ENCODE measurements at places on chromosomes 2 and 18.

GRCh38 chr18:52481116-52481515 is 141.1 kb downstream of the DCC start:
- DNase-seq = no peak

- no peak for DNase-seq
Measured at GRCh38 chr2:95012881-95013550, 12.5 kb upstream of the MAL start.

DNA sequence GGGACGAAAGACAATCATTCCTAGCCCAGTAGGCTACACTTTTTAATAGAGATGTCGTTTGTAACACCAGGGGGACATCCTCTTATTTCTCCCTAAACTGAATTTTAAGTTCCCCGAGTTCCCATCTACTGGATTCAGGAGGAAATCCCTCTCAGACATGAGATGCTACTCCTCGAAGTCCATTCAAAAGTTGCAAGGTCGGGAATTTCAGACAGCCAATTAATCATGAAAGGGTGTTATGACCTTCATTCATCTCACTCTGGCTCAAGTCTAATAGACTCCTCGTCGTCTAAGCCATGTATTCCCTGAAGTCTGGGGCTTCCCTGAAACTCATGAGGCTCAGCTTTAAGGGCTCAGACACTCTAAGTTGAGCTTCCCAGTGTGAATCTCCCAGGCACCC is 1.2 kb upstream of the DSC3 start:
- no peak for DNase-seq

- DNase-seq = no peak
Measured at GRCh38 chr2:40292291-40292690, 159.6 kb downstream of the SLC8A1 start.

GRCh38 chr18:49738721-49739120 is 74.6 kb downstream of the ACAA2 start:
- no peak for DNase-seq

DNA sequence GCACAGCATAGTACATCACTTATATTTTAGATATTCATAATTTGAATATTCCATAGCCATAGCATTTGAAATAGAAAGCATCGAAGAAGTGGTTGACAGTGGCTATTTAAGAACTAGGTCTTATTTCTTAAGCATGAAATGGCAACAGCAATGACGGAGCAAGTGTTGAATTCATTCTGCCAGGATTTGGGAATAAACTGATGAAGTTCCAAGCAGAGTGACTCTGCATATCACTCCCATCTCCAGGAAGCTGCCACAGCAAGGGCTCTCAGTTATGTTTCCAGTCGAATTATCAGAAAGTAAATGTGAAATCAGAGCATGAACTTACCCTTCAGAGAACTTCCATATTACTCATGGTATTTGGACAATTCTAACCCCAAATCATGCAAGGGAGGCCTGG is 208.1 kb downstream of the IKZF2 start:
- no peak for DNase-seq

- no peak for DNase-seq
Measured at GRCh38 chr18:43830947-43831346, 553.7 kb upstream of the SYT4 start.

DNA sequence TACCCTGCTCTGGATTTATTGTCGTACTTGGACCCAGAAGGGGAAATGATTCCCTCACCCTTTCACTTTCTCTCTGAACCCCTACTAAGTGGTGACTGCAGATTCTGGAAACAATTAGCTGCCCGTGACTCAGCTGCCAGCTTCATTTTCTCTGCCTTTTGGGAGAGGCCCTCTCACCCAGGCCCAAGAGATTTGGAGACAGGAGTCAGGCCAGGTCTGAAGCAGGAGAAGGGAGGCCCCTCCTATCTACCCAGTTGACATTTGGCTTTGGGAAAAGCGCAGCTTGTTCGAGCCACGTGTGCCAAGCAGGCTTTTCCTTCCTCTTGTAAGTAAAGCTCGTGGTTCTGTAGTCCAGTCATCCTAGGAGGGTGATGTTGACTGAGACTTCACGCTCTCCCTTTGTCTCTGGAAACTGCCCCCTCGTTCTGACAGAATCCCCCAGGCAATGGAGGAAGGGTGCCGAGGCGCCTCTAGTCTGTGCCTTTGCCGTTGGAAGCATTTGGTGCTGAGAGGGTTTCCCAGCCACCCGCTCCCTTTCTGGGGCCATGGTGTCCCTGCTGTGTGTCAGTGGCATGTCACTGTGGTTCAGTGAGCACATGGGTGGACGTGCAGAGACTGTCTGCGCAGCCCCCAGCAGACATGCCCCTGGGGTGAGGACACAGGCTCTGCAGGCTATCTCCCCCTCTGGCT is 8.6 kb downstream of the OXER1 start:
- DNase-seq = no peak

GRCh38 chr2:23468474-23469141 is 83.6 kb downstream of the KLHL29 start:
- DNase-seq = no peak

DNA sequence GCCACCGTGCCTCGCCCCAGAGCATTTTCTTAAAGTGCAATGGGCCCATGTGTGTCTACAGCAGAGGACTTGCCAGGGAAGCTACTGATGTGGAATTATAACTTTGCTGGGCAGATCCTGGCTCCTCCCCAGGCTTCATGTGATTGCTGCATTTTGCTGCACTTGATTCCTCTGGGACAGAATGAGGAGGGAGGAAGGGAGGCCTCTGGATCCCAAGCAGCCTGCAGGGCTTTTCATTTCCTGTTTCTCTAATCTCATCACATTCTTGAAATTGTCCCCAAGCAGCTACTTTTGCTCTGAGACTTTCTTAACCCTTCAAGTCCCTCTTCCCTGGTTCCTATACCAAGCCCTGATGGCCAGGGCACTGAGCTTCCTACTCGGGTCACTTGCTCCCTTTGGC is 134.4 kb upstream of the SEC11C start:
- no peak for DNase-seq

GRCh38 chr2:225694664-225695063 is 295.2 kb downstream of the NYAP2 start:
- no peak for DNase-seq

- no peak for DNase-seq
Measured at GRCh38 chr2:11411768-11412448, 54.1 kb downstream of the E2F6 start.

DNA sequence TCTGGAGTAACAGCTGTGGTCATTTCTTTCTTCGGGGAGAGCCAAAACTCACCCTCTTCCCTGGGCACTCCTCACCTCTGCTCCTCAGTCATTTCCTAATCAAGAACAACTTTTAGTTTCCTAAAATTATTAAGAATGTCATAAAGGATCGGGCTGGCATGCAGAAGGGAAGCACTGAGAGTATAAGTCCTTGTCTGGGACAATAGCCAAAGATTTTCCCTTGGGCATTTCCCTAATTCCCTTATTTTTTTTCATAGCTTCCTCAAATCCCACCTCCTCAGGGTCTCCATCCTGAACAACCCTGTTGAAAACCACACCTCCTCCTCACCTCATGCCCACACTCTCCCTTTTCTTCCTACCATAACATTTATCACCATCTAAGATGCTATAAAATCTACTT is 115.0 kb downstream of the MREG start:
- no peak for DNase-seq

- no peak for DNase-seq
Measured at GRCh38 chr2:112483042-112483473, 1.1 kb downstream of the TTL start.

DNA sequence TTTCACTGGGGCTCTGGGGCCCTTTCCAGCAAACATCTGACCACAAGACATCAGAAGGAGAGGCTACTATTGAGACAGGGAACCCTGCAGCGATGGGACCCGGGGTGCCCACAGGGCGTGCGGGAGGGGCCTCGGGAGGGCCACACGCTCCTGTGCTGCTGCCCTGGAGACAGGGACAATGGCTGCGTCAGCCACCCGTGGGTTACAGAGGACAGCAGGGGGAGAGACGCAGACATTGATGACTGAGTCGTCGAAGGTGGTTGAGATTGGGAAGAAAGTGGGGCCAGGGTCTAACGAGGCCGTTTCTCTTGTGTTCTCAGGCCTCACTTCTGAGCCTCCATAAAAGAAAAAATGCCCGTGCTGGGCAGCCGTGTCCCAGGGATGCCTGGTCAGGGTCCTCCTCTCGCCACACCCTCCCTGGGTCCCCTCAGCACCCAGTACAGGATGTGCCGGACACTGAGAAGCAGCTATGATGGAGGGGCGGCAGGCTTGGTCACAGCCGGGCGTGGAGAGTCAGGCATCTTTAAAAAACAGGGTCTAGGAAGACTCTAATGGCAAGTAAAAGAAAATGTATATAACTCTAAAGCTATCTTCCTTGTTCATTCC is 73.9 kb downstream of the NDUFA10 start:
- DNase-seq = no peak

GRCh38 chr18:42576124-42576523 is 539.4 kb downstream of the RIT2 start:
- no peak for DNase-seq

GRCh38 chr2:32485399-32485798 is 128.6 kb downstream of the BIRC6 start:
- no peak for DNase-seq

DNA sequence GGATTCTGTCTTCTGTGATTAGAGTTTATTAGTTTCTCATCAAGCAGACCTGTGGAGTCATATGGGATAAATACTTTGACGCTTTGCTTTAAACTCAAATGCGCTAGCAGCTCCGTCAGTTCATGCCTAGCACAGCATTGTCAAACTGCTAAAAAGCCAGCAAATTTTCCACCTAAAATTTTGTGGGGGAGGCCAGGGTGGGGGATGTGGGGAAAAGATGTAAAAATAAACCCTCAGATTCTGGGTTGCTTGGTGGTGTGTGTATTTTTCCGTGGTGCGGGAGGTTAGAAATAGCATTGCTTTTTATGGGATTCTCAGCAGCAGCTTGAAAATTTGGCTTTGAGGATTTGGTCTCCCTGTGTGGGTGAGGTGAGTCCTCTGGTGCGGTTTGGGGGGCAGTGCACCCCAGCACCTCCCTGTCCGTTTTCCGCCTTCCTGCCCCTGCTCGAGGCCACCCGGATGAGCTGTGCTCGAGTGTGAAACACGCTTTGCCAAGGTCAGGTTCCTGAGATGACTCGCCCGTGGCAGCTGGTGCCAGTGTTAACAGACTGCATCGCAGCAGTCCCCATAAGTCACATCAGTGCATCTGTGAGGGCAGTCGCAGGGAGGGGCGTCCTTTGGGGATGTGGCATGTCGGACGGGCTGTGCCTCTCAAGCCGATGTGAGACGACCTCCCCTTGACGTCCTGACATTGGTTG is 65.9 kb downstream of the LDLRAD4 start:
- DNase-seq = no peak

- DNase-seq = no peak
Measured at GRCh38 chr2:157980020-157980419, 103.9 kb upstream of the ACVR1 start.

DNA sequence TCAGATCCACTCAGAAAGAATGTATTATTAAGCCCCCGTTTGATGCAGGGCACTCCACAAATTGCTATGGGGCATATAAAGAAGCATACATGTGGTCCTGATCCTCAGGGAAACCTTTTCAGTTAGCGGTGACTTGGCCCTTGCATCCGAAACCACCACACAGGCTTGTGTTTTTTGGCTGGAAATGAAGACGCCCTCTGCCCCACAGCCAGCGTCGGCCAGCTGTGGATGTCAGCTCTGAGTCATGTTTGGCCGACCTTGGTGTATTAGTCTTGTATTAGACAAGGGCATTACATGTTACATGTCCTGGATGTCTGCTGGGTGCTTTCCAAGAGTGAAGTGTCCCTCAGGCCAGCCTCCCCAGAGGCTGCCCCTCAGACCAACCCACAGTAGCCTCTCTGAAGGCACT is 107.6 kb upstream of the MAP3K20 start:
- DNase-seq = no peak

- DNase-seq = no peak
Measured at GRCh38 chr2:100959225-100959880, 42.7 kb upstream of the RPL31 start.

DNA sequence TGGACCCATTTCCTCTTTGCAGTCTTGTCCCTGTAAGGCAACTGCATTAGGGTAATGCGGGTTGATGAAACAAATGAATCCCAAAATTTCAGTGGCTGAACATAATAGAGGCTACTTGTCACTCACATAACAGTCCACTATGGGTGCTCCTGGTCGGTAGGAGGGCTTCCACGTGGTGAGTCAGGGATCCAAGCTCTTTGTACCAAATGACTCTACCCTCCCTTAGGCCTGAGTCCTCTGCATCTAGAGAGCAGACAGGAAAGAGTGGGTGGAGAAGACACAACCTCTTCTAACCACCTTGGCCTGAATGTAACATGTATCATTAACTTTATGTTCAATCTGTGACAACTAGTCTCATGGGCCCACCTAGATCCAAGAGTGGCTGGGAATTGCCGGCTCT is 86.2 kb upstream of the HAAO start:
- DNase-seq = no peak

GRCh38 chr2:199261239-199261638 is 196.5 kb downstream of the SATB2 start:
- DNase-seq = no peak
